ENCODE measurements at places on chromosomes 11 and 22.

- no peak for DNase-seq
Observed at GRCh38 chr11:8092587-8093424, 11.8 kb downstream of the TUB start.

DNA sequence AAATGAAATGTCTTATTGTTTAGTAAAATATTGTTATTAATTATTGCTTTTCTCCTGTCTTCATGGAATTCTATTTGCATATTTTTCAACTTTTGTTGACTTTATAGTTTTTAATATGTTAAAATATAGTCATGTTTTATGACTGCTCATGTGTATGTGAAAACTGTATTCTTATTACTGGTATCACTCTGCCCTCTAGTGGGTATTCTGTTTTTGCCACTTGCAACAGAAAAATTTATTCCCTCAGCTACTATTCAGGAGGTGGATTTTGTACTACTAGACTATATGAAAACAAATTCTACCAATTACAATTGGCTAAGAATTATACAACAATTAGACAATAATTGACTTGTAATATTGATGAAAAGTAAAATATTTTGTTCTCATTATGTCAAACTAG lies 45.0 kb downstream of the OR4C6 start:
- DNase-seq: no peak

DNA sequence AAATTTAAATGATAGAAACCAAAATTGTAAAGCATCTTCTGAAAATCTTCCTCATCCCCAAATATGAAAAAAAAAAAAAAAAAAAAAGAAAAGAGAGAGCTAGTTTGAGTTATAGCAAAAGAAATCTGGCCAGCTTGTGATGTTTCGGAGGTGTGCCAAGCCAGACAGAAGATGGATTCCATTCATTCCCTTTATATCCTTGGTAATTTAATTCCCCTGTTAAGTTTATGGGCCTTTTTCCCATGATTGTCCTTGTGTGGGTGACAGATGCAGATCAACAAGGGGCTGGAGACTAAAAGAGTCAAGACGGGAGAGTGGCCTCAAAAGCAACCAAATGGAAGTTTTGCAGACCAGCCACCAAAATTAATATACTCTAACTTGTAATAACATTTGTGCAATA lies 47.6 kb upstream of the PARVA start:
- no peak for DNase-seq

DNA sequence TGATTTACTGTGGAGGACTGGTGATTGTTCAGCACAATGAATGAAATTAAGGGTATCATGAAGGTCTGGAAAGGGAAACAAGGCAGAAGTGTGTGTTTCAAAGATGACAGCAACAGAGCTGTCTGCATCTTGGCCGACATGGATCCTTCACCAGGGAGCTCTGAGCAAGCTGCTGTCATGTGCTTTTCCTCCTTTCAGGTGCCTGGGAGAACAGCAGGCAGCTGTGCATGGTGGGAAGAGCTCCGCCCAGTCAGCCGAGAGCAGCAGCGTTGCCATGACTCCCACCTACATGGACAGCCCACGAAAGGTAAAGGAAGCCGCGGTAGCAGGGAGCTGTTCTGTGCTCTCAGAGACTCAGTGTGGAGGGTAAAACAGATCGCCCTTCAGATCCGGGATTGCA lies 87.1 kb upstream of the YWHAH start:
- DNase-seq: no peak

GRCh38 chr22:49509016-49509415 lies 318.7 kb downstream of the BRD1 start:
- no peak for DNase-seq

DNA sequence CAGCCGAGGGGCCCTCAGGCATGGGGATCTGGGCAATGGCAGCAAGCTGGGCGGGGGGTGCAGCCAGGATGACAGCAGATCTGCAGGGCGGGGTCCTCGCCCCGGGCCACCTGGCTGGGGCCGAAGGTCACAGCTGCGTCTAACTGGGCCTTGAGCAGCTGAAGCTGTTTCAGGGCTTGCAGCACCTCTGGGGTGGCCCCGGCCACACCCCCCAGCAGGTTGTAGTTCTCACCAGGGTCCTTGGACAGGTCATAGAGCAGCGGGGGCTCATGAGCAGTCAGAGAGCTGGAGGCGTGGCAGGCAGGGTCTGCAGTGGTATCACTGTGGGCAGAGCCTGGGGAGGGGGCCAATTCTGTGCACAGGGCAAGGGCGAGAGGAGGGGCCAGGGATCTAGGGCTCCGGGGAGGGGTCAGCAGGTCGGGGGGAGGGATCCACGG lies 2.8 kb downstream of the ARSA start:
- DNase-seq: no peak

GRCh38 chr11:14308114-14308896 lies 50.7 kb downstream of the RRAS2 start:
- no peak for DNase-seq

GRCh38 chr11:132475026-132475425 lies 1057.3 kb downstream of the OPCML start:
- DNase-seq: no peak

DNA sequence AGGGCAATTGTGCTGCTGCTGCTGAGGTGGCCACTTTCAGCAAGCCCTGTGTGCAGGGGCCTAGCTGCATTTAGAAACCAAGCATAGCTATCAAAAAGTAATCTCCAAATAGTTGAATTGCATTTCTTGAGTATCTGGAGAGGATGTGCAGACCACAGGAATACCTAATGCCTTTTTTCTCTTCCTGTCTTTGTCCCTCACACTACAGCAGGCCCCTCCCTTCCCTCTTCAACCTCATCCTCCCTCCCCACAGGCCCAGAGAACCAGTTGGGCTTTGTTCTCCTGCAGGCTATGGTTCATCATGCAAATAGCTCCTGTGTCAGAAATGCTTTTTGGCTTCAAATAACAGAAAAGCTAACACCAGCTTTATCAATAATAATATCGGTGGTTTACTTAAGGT lies 47.7 kb downstream of the DKK3 start:
- peak; percentile 5 for DNase-seq

DNA sequence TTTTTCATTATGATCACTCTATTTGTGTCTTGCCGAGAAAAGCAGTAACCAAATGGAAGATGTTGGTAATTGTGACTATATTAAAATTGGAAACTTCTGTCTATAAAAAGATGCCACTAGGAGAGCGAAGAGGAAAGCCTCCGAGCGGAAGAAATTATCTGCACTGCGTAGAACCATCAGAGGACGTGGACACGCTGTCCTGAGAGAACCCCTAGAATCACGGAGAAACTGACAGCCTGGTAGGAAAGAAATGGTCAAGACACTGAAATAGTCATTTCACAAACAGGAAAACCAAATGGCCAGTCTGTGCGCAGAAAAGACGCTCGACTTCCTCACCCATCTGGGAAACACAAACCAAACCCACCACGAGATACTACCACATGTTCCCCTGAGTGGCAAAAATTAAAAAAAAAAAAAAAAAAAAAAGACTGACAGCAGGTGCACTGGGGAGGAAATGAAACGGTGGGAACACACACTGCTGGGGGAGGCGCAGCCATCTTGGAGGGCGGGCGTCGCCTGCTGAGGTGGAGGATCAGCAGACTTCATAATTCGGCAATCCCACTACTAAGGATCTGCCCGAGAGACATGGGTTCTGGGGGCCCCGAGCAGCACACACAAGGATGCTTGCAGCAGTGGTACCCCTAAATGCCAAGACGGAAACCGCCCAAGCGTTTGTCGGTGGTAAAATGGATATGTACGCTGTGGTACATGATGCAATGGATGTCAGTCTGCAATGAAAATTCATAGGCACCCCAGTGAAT lies 21.3 kb downstream of the IFITM10 start:
- no peak for DNase-seq

- DNase-seq: no peak
Observed at GRCh38 chr11:130671801-130672700, 223.6 kb downstream of the ADAMTS15 start.

GRCh38 chr11:73321604-73322381 lies 13.7 kb downstream of the ARHGEF17 start:
- no peak for DNase-seq

GRCh38 chr11:117381481-117382387 lies 54.1 kb downstream of the CEP164 start:
- no peak for DNase-seq

DNA sequence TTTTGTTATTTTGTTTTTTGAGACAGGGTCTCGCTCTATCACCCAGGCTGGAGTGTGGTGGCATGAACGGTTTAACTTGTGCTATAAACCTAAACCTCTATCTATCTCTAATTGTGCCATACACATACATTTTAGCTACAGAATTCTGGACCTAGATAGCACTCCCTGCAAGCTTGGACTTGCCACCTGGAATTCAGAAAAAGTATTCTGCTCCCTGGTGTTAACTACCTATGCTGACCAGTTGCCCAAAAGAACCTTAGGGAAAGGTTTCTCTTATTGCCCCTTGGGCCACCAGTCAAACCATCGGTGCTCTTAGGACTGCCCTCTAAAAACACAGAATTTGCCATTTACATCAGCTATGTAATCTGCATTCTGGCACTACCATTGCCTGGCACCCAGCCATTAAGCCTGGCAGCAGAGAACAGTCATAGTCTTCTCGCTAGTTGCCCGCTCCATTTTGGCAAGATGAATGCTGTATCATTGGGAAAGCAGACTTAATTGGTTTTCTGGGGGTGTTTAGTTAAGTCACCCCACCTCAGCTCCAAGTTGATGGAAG lies 55.3 kb downstream of the ETS1 start:
- no peak for DNase-seq

DNA sequence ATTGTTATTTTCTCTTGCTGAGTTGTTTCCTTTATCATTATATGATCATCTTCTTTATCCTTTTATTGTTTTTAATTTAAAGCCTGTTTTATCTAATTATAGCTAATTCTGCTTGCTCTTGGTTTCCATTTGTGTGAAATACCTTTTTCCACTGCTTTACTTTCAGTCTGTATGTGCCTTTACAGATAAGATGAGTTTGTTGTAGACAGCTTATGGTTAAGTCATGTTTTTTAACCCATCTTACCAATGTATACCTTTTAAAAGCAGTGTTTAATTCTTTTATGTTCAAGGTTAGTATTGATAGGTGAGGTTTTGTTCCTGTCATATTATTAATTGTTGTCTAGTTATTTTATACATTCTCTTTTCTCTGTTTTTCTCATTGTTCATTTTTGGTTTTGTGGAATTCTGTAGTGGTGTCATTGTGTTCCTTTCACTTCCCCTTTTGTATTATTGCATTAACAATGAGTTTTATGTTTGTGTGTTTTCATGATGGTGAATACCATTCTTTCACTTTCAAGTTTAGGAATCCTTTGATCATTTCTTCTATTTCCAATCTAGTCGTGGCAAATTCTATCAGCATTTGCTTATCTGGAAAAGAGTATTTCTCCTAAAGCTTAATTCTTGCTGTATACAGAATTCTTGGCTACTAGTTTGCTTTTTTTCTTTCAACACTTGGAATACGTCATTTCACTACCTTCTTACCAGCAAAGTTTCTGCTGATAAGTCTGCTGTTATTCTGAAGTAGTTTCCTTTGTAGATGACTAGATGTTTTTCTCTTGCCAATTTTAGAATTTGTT lies 21.8 kb downstream of the OR5AN1 start:
- no peak for DNase-seq

DNA sequence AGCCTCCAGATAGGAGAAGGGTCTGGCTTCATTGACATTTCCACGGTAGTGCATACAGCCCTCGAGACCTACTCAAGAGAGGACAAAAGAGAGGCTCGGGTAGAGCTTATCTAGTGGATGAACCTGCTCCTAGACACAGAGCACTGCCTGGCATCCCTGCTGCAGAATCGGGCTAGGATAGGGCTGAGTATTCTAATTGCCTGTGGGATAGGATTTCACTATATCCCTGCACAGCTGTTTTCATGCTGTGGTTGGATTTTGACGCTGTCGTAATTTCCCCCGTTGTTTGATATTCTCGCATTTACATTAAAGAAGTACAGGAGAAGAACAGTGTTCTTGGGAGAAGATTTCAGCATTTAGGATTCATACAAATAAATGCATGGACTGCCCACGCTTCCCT lies 107.8 kb downstream of the KIRREL3 start:
- DNase-seq: no peak

DNA sequence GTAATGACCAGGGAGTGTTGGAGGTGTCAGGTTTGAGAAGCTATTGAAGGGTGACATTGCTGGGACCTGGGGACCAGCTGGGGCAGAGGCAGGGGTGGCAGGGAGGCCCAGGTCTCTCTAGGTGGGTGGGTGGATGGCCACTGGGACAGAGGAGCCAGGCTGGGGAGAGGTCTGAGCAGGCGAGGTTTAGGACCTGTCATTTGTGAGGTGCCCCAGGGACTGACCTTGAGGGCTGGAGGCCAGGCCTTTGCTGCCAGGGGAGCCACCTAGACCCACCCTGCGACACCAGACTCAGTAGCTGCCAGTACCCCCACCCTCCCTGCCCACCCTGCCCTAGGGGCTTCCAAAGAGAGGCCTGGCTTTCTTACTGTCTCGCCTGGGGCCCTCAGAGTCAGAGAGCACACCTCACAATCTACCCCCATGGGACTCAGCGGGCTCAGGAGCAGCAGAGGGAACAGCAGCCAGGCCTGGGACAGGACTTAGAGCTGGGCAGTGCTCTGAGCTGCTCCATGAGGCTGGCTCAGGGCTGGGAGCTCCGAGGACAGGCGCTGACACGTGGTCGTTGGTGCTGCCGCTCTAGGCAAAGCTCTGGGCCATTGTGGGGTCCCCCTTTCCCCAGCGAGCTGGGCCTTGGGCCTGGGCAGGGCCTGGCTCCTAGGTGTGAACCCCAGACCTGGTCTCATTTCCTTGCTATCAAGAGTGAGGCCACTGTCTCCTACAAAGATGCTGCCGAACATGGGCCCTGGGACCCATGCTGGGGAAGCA lies 28.6 kb upstream of the PPARA start:
- no peak for DNase-seq

DNA sequence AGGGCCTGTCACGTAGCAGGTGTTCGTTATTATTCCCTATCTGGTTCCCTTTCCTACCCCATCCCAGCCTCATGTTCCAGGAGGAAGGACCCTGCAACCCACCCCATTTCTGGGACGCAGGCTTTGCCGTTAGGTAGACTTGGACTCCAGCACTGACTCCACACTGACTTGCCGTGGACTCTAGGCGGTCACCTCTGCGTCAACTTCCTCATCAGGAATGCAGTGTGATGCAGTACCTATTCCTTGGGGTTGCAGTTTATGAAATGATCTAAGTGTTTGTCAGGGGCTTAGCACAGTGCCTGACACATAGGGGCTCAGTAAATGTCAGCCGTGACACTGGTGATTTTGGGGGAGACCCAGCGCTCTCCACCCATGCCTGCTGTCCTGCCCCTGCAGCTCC lies 16.8 kb downstream of the DGKZ start:
- DNase-seq: no peak

- DNase-seq: no peak
Observed at GRCh38 chr11:96538104-96538503, 148.3 kb downstream of the JRKL start.

DNA sequence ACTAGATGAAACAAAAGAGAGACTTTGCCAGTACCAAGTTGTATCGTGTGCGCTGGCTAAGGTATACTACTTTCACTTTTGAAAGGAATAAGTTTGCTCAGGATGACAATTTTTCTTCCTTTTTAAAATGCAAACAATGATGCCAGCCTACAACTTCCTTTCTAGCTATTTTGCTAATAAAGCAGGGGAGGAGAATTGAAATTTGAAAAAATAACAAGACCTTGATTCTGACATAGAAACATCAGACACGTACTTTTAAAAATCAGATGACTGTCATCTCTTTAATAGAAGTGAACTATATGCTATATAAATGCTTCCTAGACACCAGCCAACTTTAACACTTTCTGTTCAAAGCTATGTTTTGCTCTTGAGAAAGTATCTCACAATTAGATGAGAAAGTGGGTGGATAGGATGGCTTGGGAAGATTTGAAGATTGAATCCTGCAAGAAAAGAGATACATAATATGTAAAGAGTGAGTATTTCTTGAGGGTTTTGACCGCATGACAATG lies 41.7 kb upstream of the BLID start:
- no peak for DNase-seq
